ENCODE measurements at places on chromosomes 5 and 9.

DNA sequence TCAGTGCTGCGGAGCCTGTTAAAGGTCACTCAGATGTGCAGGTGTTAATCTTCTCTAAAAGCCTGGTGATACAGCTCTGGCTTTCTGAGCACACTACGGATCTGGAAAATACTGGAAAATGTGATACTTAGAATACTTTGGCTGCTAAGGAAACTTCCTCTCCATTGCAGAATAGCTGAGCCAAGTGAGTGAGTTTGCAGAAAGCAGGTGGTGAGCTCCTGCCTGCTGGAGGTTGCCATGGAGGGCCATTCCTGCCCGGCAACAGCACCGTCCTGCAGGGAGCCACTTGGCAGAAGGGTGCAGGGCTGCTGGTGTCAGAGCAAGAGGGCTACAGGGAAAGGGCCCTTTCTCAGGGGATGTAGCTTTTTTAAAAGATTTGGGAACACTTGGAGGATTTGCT lies 40.7 kb downstream of the SECISBP2 start:
- no peak for DNase-seq

- DNase-seq = no peak
Measured at GRCh38 chr5:82765765-82766164, 311.4 kb downstream of the TMEM167A start.

DNA sequence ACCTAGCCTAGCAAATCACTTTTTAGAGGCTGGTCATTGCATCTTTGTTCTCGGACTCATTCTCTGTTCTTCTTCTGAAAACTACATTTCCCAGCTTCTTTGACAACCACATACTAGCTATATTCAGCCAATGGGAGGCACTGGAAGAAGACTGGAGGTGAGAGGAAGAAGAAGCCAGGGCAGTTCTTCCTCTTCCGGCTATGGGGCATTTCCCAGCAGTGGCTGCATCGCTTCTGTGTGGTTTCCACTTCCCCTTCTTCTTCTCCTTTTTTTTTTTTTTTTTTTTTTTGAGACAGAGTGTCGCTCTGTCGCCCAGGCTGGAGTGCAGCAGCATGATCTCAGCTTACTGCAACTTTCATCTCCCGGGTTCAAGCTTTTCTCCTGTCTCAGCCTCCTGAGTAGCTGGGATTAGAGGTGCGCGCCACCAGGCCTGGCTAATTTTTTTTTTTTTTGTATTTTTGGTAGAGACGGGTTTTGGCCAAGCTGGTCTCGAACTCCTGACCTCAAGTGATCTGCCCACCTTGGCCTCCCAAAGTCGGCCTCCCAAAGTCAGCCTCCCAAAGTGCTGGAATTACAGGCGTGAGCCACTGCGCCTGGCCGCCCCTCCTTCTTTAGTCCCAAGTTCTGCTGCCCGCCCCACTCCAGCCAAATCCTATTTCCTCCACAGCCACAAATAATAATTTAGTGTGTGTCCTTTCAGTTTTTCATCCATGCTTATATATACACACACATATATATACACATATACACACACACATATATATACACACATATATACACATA lies 6.9 kb upstream of the UBAP1 start:
- DNase-seq = no peak

DNA sequence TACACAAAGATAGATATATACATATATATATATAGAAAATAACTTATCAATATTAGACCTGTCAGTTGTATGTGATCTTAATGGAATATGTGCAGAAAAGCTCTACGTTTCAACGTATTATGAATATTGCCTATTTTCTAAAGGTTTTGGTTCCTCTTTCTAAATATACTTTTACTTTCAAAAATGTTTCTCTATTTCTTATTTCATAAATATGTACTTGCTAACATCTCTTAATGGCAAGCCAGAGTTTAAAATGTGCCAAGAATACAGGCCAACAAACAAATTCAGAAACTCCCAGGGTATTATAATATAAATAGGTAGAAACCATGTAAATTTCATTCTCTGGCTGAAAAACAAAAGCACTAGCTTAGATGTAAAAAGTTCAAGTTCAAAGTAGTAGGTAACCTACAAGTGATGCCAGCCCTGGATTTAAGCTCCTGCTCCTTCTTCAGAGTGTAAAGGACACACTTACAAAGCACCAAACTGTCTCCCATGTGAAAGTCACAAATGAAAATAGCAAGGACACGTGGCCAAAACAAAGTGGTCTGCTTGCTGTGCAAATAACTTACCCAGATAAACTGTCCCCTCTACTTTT lies 685.1 kb upstream of the DMAC1 start:
- no peak for DNase-seq

GRCh38 chr5:151208481-151208914 lies 15.4 kb downstream of the CCDC69 start:
- DNase-seq = no peak

GRCh38 chr5:23631302-23632045 lies 124.1 kb downstream of the PRDM9 start:
- DNase-seq = no peak

- DNase-seq = no peak
Measured at GRCh38 chr9:73219985-73220626, 68.4 kb downstream of the ANXA1 start.

DNA sequence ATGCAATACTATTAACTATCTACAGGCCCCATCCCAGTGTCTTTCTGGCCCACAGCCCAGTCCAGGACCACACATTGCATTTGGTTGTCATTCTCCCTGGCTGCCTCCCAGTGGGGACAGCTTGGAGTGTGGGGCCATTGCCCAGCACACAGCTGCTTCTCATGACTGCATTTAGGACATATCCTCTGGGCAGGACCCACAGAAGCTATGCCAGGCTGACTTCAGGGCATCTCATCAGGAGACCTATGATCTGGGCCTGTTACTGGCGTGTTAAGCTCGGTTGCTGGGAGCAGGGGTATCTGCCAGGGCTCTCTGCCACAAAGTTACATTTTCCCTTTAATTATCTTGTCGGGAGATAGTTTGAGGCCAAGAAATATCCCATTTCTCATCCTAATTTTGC lies 32.1 kb upstream of the CLPTM1L start:
- DNase-seq = no peak

All from omental fat pad (tissue), 4 donors.